Daoy (cell line): ENCODE measurements at places on chromosomes 1 and 21. TPM values are rescaled to one million over a fixed set of nuclear protein-coding genes. Genes with fewer than 3 reads are reported as not detected.

DNASE2B gene
- total RNA-seq: not detected in 2 replicates

INAVA gene
- 7.3 and 7.5 TPM in 2 replicates for total RNA-seq

NPPA gene
- not detected in 2 replicates for total RNA-seq

SIM2 gene
- total RNA-seq: 12.9 and 16.5 TPM in 2 replicates

- no peak for DNase-seq
Observed at GRCh38 chr1:86645851-86646250, 58.5 kb upstream of the SH3GLB1 start.

DNA sequence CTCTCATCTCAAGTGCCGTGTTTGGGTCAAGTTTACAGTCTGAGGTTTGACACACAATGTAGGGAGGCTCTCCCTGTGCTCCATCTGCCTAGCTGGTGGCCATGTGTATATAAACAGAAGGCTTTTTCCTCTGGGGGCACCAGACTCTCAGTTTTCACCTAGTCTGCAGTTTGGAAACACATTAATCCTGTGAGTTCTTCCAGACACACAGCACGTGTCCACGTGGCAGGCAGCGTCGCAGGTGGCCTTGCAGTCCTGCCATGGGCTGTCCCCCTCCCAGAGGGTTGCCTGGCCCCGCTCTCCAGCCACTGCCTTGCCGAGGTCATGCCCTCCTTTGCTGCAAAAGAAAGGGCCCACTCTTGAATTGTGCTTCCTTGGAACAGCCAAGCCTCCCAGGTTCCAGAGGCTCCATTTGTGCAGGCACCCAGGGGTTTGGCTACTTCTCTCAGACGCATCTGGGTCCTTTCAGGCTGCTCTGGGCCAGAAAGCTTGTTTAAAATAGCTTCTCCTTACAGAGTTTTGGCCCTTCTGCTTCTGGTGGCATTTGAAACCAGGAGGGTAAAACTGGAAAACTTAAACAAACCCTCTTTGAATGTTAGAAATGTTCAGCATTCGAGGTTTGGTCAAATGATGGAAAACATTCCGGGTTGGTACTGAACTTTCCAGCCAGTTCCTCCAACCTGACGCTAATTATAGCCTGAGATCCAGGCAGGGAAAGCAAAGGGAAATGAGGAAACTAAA, 4.4 kb upstream of the RUNX1 start:
- no peak for DNase-seq

DNA sequence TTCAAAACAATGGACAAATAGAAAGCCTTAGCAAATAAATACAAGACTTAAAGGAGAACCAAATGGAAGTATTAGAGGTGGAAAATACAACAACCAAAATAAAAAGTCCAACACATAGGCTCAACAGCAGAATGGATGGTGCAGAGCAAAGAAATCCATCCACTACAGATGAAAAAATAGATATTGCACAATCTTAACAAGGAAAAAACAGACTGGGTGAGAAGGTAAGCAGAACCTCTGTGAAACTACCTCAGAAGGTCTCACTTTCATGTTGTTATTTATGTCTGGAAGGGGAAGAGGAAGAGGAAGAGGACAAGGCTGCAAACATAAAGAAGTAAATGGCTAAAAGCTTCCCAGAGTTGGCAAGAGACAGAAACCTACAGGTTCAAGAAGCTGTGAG, 158.7 kb upstream of the NBPF11 start:
- DNase-seq: no peak

GRCh38 chr1:9296850-9297249, 4.2 kb downstream of the SPSB1 start:
- no peak for DNase-seq

- DNase-seq: peak; percentile 38
Observed at GRCh38 chr1:62841587-62842169, 57.7 kb downstream of the ATG4C start.

DNA sequence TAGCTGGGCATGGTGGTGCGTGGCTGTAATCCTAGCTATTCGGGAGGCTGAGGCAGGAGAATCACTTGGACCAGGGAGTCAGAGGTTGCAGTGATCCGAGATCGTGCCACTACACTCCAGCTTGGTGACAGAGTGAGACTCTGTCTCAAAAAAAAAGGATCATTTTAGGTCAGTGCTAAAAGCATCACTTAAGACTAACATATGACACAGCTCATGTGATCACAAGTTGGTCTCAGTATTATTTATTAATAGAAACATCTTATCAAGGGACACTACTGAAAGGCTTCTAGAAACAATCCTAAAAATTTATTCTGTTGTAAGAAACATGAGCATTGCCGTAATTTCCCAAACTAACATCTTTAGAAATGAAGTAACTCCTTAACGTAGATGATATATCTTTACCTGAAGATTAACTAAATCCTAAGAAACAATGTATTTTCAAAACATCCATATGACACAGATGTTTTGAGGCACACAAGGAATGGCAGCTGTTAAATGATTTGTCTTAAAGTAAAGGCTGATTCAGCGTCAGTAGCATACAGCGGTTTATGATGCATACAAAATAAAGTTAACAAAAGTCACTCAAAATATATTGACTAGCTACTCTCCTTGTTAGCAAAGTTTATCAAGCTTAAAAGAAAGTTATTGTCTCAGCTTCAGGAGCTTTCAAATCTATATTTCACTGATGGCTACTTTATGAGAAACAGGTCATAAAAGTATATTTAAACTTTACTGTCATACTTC, 2.6 kb downstream of the NIBAN1 start:
- no peak for DNase-seq

GRCh38 chr1:27366411-27367159, at the start of gene MAP3K6:
Gene MAP3K6 (minus strand): TSS chr1:27366961. CDS start chr1:27366597, 364 bp downstream.
- DNase-seq: peak; percentile 90
